ENCODE measurements at places on chromosomes 1 and 21. TPM values are rescaled to one million over a fixed set of nuclear protein-coding genes. Genes with fewer than 3 reads are reported as not detected.

GRCh38 chr1:85229574-85230097, 28.8 kb upstream of the SYDE2 start:
- no peak overlapping the region for H3K4me3 ChIP-seq
- no peak overlapping the region for H3K27ac ChIP-seq
- peaks cover 5% of the 10 kb centered on the region for H3K4me1 ChIP-seq
- H3K27me3 ChIP-seq = no peaks in the 10 kb centered on the region

GRCh38 chr1:186616511-186616910, 63.7 kb downstream of the PTGS2 start:
- no peak overlapping the region for H3K4me3 ChIP-seq
- DNase-seq = no peak
- no peaks in the 10 kb centered on the region for H3K4me1 ChIP-seq

DNA sequence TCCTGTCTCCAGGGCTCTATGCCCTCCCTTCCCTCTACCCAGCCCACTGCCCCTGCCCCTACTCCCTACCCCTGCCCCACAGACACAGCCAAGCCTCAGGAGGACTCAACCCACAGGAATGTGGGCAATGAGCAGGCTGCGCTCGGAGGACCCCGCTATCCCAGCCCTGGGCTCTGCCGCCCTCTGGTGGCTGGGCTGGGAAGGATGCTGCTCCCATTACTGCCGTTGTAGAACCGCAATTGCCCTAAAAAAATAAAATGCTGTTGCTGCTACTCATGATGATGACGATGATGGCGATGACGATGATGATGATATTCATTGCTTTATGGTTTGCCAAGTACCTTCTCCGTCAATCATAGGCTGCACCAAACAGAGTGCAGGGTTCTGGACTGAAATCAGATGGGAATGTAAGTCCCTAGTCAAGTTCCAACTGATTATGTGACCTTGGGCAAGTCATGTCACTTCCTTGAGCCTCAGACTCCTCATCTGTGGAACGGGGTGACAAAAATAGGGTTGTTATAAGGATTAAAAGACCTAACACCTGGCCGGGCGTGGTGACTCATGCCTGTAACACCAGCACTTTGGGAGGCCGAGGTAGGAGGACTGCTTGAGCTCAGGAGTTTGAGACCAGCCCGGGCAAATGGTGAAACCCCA, 24.6 kb downstream of the ARHGEF19 start:
- H3K27ac ChIP-seq = peak overlapping the region; percentile 74
- no peaks in the 10 kb centered on the region for H3K27me3 ChIP-seq
- no peaks in the 10 kb centered on the region for H3K4me1 ChIP-seq
- no peak overlapping the region for H3K4me3 ChIP-seq
- H3K36me3 ChIP-seq = no peaks in the 10 kb centered on the region

Gene WLS
- 160 TPM for total RNA-seq

Gene LRRIQ3
- 0.49 TPM for total RNA-seq

Gene EPS8L3
- total RNA-seq = 0.29 TPM
